K562 (cell line): ENCODE measurements at places on chromosomes 16 and 17. TPM values are rescaled to one million over a fixed set of nuclear protein-coding genes. Genes with fewer than 3 reads are reported as not detected.

The GGA3 gene
- 60.9 and 64.9 TPM in 2 replicates for total RNA-seq

The SPECC1 gene
- total RNA-seq = 18.4 and 22.6 TPM in 2 replicates

The ELMO3 gene
- 3.9 and 4.6 TPM in 2 replicates for total RNA-seq

The DCTPP1 gene
- 124 and 129 TPM in 2 replicates for total RNA-seq

The PDILT gene
- total RNA-seq = not detected in 2 replicates

The SLC2A4 gene
- total RNA-seq = 3.4 and 3.5 TPM in 2 replicates

The MRPL28 gene
- total RNA-seq = 175 and 183 TPM in 2 replicates

The ZMYND15 gene
- total RNA-seq = 0.09 TPM in 1 of 2 replicates, not detected in the other

The ITGA2B gene
- 25.1 and 26.4 TPM in 2 replicates for total RNA-seq
